ENCODE measurements at places on chromosomes 3 and 15.

- DNase-seq, result no peak
These were observed 203.5 kb upstream of the NANOGP8 start for GRCh38 chr15:35288580-35288979.

- DNase-seq, result no peak
These were observed 1.7 kb downstream of the BFSP2 start for GRCh38 chr3:133401374-133402135.

DNA sequence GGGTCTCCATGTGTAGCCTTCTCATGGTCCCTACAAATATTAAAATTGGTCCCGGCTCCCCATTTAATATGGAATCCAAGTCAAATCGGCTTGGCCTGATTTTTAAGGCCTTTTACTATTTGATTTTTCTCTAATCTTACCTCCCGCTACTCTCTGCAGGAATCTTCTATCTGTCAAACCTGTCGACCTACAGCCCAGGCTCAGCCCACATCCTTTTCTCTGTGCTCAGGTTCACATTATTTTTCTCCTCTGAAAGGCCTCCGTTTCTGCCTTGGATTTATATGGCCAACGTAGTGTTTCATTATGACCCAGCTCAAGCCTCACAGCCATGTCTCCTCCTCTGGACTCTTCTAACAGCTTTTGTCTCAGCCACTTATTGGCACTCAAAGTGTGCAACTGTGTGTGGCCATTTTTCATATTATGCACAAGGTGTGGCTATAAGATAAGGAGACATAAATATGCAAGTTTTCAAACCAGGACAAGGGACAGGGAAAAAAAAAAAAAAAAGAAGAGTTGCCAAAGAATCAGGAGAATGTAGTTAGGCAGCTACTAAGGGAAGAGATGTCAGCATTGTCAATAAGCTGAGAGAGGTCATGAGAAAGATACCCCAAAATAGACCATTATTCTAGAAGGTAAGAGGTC lies 2.1 kb upstream of the GLCE start:
- no peak for DNase-seq

GRCh38 chr15:92095693-92096092 lies 242.2 kb downstream of the SLCO3A1 start:
- no peak for DNase-seq

GRCh38 chr3:182331341-182331740 lies 462.0 kb upstream of the ATP11B start:
- DNase-seq, result no peak

DNA sequence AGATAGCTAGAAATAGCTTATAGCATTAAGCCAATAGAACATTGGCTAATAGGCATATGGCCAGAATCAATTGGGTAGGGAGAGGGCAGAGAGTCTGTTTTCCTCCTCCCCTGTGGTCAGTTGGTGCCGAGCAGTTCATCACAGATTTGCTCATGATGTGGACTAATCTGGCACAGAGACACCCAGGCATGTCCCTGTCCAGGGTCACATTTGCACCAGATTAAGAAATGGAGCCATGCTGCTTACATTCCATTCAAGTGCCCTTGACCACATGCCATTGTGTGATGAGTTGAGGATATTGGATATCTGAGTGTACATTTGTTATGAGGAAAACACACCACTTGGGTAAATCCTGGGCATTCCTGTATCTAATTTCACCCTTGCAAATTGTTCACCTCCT lies 53.4 kb downstream of the USP13 start:
- no peak for DNase-seq

DNA sequence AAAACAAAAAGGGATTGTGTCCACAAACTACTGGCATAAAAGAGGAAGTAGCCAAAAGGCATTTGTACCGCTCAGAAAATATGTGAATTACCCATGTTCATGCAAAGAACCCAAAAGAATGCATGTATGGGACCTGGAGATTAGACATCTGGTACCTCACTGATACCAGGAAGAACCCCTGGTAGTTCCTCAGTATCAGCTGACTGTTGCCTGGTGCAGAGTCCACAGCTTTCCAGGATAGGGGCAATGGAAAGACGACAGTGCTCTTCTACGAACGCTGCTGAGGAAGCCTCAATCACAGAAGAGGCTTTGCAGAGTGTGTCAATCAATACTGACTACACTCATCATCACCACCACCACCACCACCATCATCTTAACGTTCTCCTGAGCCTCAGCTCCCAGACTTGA lies 63.3 kb downstream of the ATP8B4 start:
- no peak for DNase-seq

- DNase-seq, result no peak
These were observed 10.7 kb upstream of the TRAK1 start for GRCh38 chr3:42080453-42080872.

GRCh38 chr3:144286235-144286910 lies 314.8 kb downstream of the DIPK2A start:
- DNase-seq, result no peak

DNA sequence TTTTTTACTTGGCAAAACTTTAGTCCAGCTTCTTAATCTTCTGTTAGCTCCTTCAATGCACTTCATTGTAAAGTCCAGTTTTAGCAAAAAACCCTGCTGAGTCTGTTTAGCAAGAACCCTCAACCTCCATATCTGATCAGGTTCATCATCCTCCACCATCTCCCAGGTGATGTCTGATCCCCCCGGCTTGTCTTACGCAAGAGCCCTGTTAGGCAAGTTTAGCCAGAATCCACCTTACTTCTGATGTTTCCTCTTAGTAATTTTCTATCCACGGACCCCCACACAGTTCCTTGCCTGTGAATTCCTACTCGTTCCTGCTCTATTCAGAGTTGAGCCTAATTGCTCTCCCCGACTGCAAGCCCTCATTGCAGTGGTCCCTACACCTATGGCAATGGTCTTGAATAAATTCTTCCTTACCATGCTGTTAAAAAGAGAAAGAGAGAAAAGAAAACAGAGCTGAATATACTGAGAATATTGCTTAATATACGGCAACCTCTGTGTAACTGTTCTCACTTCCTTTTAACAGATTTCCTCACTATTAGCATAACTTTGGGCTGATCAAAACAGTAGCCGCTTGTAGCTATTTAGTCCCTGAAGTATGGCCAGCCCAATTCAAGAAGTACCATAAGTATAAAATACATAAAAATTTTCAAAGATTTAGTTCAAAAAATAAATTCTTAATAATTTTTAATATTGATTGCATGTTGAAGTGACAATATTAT lies 78.7 kb upstream of the MME start:
- DNase-seq, result no peak

DNA sequence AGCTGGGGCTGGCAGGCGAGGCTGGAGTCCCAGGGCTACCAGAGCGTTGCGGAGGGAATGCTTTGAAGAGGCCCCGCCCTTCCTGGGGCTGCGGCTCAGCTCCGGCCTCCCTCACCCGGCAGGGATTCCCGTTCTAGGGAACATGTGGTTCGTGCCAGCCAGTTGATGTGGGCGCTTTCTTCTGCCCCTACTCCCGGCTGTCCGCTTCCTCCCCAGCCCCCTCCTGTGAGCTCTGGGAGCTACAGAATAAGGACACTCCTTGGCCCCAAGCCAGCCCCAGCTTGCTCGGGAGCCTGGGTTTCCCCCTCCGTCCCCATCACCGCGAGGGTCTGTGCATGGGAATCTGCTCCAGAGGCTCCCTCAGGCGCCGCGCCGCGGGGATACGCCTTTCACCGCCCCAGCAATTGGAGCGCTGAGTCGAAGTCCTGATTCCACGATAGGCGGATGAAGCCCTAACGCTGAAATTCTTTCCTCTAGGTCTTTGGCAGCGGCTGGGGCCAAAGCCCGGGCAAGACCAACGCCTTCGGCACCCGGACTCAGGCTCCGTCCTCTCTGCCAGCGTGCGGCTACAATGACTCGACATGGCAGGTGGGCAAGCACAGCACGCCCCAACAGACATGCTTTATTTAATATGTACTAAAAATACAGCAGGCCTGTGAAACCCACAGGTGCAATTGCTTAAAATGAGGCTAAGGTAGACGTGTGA lies 69.5 kb downstream of the KLF15 start:
- DNase-seq, result no peak

- peak; percentile 86 for DNase-seq
These were observed 2.6 kb upstream of the TIGIT start for GRCh38 chr3:114290911-114291901.

DNA sequence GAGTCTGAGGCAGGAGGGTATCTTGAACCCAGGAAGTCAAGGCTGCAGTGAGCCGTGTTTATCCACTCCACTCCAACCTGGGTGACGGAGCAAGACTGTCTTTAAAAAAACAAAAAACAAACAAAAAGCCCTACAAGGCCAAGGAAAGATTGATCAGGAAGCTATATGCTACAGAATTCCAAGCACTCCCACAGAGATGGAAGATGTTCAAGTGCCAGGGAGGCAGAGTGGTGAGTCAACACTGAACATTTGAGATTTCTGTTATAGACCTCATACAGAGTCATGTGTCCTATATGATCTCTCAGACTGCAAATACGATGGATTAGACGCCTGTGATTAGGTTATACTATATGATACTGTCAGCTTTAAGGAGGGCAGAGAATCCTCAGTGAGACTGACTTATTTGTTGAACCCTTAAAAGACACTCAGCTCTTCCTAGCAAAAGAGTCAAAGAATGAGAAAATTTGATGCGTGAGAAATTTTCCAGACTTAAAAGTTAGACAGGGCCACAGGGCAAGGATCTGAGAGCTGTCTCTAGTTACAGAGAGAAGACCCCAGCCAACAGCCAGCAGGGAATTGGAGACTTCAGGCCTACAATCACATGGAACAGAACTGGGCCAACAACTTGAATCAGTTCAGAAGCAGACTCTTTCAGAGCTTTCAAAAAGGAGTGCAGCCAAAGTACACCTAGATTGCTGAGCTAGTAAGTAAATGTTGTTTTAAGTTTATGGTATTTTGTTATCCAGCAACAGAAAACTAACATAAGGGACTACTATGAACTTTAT lies 107.6 kb downstream of the PIK3CB start:
- no peak for DNase-seq

GRCh38 chr3:45079715-45080114 lies 53.6 kb downstream of the CLEC3B start:
- DNase-seq, result no peak

GRCh38 chr15:75211436-75212199 lies 9.9 kb downstream of the C15orf39 start:
- no peak for DNase-seq

DNA sequence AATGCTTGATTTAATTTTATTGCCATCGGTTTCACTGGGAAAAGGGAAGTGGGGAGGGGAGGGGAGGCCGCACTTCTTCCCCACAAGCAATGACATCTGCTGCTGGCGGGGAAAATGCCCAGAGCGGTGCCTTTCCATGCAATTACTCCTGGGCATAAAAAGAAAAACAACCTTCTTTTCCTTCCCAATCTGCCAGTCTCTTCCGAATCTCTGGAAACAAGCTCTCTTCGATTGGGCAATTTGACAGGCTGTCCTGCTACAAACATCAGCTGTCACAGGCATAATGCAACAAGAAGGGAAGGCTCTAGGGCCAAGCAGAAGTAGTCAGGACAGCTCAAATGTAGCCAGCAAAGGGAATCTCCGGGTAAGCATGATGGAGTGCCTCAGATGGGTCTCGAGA lies 93.4 kb upstream of the STRIT1 start:
- no peak for DNase-seq

DNA sequence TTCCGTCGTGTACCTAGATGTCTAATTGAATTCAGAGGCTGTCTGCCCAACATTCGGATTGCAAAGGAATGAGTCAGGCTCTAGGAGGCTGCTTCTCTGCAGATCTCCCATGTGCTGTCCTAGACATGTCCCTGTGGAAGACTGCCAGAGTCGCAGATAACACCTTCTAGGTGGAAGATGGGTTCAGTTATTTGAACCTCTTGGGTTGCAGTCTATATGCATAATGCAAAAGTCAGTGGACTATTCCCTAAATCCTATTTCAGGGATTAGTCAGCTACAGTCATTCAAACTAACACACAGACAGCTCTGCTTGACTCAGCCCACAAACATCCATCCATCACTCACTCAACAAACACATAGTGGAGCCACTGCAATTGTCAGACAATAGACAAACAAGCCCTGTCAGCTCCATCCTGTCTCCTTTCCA lies 300.0 kb upstream of the CTNNB1 start:
- no peak for DNase-seq

DNA sequence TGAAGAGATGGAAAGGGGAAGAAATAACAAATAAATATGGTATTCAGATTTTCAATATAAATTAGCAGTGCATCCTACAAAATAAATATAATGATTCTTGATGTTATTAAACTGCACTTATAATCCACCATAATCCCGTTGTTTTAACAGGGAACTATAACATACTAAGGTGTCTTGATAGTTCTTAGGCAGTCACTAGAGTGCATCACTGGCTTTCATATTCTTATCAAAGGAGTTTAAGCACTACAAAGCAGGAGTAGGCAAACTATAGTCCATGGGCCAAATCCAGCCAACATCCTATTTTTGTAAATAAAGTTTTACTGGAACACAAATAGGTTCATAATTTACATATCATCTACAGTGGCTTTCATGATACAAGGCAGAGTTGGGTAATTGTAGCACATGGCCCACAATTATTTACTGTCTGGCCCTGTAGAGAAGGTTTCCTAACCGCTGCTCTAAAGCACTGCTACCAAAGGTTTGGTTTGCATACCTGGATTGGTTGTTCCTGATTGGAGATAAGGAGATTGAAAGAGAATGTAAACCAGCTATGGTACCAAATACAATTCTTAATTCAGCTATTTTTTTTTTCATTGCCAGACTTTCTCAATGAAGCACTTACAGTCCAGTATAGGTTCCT lies 104.3 kb downstream of the ZNF280D start:
- no peak for DNase-seq

GRCh38 chr3:101091489-101091888 lies 98.3 kb upstream of the ABI3BP start:
- no peak for DNase-seq

- DNase-seq, result no peak
These were observed 14.5 kb downstream of the MESP2 start for GRCh38 chr15:89790661-89791060.

- DNase-seq, result no peak
These were observed 21.2 kb downstream of the MYO9A start for GRCh38 chr15:72096796-72097195.

- DNase-seq, result no peak
These were observed 211.4 kb upstream of the DPH6 start for GRCh38 chr15:35757361-35757760.

Measured in GM06990 (cell line).